Activated CD4-positive, alpha-beta memory T cell treated with anti-CD3 and anti-CD28 coated beads for 36 hours (primary cell): ENCODE measurements at places on chromosomes 5 and 9. TPM values are rescaled to one million over a fixed set of nuclear protein-coding genes. Genes with fewer than 3 reads are reported as not detected.

GRCh38 chr9:96461336-96461735 is 11.4 kb downstream of the HABP4 start:
- H3K4me1 ChIP-seq, result peaks cover 7% of the 10 kb centered on the region
- H3K4me3 ChIP-seq, result no peak overlapping the region
- peaks cover 25% of the 10 kb centered on the region for H3K36me3 ChIP-seq
- no peak overlapping the region for H3K27ac ChIP-seq
- no peak for DNase-seq

The ALDH1A1 gene
- total RNA-seq, result not detected

The NR2F1-AS1 gene
- not detected for total RNA-seq

- no peak for DNase-seq
- no peaks in the 10 kb centered on the region for H3K27me3 ChIP-seq
- H3K27ac ChIP-seq, result peak overlapping the region; percentile 73
- no peak overlapping the region for H3K4me3 ChIP-seq
- peaks cover 35% of the 10 kb centered on the region for H3K4me1 ChIP-seq
- peaks cover 64% of the 10 kb centered on the region for H3K36me3 ChIP-seq
These were observed 2.4 kb downstream of the SMIM15 start for GRCh38 chr5:61159836-61160235.

DNA sequence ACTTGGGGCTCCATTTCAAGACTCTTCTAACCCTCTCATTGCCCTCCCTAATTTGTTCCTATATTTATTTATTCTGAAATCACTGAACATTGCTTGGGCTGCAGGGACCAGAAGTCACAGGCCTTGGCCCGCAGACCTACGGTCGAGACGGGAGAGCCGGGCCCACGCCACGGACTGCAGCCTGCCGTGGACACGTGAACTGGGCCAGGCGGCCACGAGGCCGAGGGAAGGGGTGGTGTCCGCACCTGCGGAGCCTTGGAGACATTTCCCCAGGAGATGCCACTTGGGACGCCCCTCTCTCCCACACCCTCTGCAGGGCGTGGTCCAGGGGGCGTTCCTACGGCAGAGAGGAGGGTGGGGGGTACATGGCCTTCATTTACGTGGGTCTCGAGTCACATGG is 463.9 kb downstream of the ICE1 start:
- no peaks in the 10 kb centered on the region for H3K36me3 ChIP-seq
- H3K4me3 ChIP-seq, result no peak overlapping the region
- no peak overlapping the region for H3K27ac ChIP-seq
- H3K4me1 ChIP-seq, result no peaks in the 10 kb centered on the region

- no peaks in the 10 kb centered on the region for H3K4me1 ChIP-seq
- no peak overlapping the region for H3K4me3 ChIP-seq
- peaks cover 2% of the 10 kb centered on the region for H3K27me3 ChIP-seq
- no peak for DNase-seq
- H3K36me3 ChIP-seq, result no peaks in the 10 kb centered on the region
- H3K27ac ChIP-seq, result no peak overlapping the region
These were observed 83.7 kb upstream of the SLC27A6 start for GRCh38 chr5:128881502-128882018.

DNA sequence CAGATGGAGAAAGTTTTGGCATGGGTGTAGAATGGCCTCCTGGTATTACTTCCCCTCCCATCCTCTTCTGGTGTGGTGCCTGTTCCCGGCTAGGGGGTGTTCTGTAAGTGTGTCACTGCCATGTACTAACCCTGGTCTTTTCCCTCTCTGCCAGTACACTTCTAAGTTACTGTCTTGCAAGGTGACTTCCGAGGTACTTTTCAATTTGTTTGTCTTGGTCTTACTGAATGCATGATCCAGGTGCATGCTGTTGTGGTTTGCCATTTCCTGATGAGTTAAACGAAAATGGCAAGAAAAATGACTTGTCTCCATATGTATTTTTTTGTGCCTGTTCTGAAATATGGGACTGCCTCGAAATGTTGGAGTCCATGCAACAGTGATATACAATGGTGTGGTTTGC is 46.0 kb downstream of the C9orf152 start:
- peaks cover 45% of the 10 kb centered on the region for H3K4me1 ChIP-seq
- peaks cover 12% of the 10 kb centered on the region for H3K36me3 ChIP-seq
- no peak overlapping the region for H3K27ac ChIP-seq
- DNase-seq, result no peak

DNA sequence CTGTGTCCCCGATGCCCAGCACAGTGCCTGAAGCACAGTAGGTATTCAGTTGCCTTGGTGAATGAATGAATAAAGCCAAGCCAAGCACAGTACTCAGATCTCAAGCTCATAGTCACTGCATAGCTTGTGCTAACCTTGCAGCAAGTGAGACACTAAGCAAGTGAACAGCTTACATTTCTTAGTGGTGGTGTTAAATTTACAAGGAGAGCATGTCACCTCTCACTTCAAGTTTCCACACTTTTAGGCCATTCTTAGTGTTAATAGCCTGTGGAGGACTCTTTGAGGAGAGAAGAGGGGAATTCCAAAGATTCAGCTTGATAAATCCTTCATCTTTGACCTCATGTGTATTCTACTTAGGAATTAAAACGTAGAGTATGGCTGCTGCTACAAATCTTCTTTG is 104.7 kb downstream of the C9orf152 start:
- no peak for DNase-seq
- no peak overlapping the region for H3K27ac ChIP-seq
- peaks cover 8% of the 10 kb centered on the region for H3K4me1 ChIP-seq
- H3K4me3 ChIP-seq, result no peak overlapping the region

DNA sequence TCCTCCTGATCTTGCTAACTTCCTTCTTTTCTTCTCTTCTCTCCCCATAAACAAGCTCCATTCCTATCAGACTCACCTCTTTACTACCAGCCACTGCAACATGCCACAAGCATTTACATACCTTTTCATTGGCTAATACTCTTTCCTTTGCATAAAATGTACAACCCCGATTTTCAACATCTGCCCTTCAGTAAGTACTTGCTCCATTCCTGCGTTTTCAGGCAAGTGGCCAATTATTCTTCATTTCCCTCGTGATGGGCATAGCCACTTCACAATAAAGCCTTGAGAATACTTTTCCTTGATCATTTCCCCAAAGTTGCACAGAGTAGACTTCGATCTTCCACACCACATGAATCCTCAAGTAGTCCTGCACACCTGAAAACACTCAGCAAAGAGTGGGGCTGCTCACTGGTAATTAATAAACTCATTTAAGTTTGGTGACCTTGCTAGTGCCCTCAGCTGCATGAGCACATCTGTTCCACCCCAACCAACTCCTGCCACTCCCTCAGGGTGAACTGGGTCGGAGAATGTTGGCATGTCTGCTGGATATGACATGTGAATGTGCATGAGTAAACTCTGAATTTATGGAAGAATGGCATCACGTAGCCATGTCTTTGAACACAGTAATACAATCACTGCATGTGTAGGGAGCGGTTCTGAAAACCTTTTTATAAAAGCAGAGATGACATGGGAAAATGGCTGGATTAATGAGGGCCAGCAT is 535.8 kb downstream of the SEMA5A start:
- H3K4me1 ChIP-seq, result no peaks in the 10 kb centered on the region
- DNase-seq, result no peak
- no peaks in the 10 kb centered on the region for H3K27me3 ChIP-seq
- no peaks in the 10 kb centered on the region for H3K36me3 ChIP-seq
- H3K27ac ChIP-seq, result no peak overlapping the region

- DNase-seq, result no peak
- H3K4me1 ChIP-seq, result peaks cover 14% of the 10 kb centered on the region
- H3K4me3 ChIP-seq, result no peak overlapping the region
- no peaks in the 10 kb centered on the region for H3K36me3 ChIP-seq
- H3K27ac ChIP-seq, result no peak overlapping the region
These were observed 76.3 kb upstream of the BARHL1 start for GRCh38 chr9:132505991-132506655.

DNA sequence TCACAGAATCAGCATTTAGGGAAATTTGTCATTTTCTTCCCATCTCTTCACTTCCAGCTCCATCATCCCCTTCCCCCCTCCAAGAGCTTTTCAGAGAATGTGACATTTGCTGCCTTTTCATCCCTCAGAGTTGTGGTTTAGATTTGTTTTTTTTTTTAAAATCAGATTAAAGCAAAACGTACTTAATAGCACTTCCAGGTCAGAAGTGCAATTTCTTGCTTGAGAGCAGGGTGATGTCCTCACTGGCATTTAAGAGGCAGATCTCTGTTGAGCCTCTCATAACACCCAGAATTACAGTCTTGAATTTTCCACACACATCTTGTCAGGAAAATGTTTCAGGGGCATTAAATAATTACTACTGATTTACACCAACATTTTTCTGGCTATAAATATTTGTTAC is 236.8 kb upstream of the VLDLR start:
- no peak for DNase-seq
- no peaks in the 10 kb centered on the region for H3K4me1 ChIP-seq
- no peak overlapping the region for H3K4me3 ChIP-seq
- H3K27me3 ChIP-seq, result peaks cover 15% of the 10 kb centered on the region
- H3K27ac ChIP-seq, result no peak overlapping the region
